Activated CD8-positive, alpha-beta T cell treated with anti-CD3 and anti-CD28 coated beads for 36 hours (primary cell): ENCODE measurements at places on chromosomes 16 and 17. TPM values are rescaled to one million over a fixed set of nuclear protein-coding genes. Genes with fewer than 3 reads are reported as not detected.

DNA sequence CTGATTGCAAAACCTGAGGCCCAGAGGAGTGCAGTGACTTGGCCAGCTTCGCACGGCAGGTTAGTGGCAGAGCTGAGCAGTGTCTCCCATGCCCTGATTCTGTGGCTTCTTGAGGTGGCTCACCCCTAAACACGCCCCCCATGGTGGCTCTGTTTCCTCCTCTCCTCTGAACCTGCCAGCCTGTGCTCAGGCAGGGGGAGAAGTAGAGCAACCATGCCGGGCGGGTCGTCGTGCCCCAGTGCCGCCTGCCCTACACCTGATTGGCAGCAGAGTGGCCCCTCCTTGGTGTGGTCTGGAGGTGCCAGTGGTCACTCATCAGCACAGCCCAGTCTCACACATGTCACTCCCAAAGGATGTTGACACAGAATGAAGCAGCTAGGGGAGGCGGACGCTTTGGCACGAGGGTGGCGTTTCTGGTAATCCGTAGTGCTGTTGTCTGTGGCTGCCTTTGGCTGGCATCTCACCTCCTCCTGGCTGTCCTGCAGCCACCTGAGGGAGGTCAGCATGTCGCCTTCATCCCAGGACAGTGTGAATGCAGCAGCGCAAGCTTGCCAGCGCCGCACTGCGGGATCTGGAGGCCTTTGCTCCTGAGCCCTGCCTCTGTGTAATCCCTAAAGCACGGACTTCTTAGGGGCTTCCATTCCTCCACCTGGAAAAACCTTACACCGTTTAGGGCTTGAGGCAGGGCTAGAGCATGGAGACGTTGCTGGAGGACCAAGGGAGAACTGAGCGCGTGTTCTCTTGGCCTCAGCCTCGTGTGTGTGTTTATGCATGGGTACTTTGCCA lies 294.7 kb downstream of the SEC14L1 start:
- DNase-seq, result peak; percentile 78
- no peaks in the 10 kb centered on the region for H3K27me3 ChIP-seq
- H3K4me3 ChIP-seq, result peak overlapping the region; percentile 89
- H3K4me1 ChIP-seq, result peaks cover 83% of the 10 kb centered on the region

GRCh38 chr17:35236821-35237220 lies 6.1 kb upstream of the SLFN5 start:
- peaks cover 5% of the 10 kb centered on the region for H3K36me3 ChIP-seq
- no peaks in the 10 kb centered on the region for H3K27me3 ChIP-seq
- H3K4me1 ChIP-seq, result peaks cover 82% of the 10 kb centered on the region
- no peak overlapping the region for H3K4me3 ChIP-seq
- no peak for DNase-seq

The CLDN9 gene
- total RNA-seq, result not detected

GRCh38 chr16:88923450-88923849 lies 53.6 kb downstream of the CBFA2T3 start:
- H3K4me3 ChIP-seq, result no peak overlapping the region
- H3K27ac ChIP-seq, result no peak overlapping the region
- H3K36me3 ChIP-seq, result no peaks in the 10 kb centered on the region
- H3K4me1 ChIP-seq, result peaks cover 8% of the 10 kb centered on the region
- H3K27me3 ChIP-seq, result peaks cover 1% of the 10 kb centered on the region

DNA sequence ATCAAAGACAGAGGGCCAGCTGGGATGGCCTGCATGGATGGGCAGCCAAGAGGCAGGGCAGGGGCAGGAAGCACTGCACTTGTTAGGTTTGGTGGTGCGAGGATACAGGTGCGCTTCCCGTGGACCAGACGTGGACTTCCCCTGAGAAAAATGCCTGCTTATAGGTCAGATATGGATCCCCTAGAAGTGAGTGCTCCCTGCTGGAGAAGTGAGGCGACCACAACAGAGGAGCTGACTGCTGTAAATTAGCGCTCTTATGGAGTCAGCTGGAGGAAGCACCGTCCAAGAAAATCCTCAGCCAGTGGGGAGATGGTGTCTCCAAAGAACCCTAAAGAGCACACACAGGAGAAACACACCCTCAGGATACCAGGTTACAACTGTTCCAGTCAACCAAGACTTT lies 27.7 kb upstream of the CCDC182 start:
- no peaks in the 10 kb centered on the region for H3K4me1 ChIP-seq
- no peak overlapping the region for H3K27ac ChIP-seq
- H3K4me3 ChIP-seq, result no peak overlapping the region
- no peak for DNase-seq

DNA sequence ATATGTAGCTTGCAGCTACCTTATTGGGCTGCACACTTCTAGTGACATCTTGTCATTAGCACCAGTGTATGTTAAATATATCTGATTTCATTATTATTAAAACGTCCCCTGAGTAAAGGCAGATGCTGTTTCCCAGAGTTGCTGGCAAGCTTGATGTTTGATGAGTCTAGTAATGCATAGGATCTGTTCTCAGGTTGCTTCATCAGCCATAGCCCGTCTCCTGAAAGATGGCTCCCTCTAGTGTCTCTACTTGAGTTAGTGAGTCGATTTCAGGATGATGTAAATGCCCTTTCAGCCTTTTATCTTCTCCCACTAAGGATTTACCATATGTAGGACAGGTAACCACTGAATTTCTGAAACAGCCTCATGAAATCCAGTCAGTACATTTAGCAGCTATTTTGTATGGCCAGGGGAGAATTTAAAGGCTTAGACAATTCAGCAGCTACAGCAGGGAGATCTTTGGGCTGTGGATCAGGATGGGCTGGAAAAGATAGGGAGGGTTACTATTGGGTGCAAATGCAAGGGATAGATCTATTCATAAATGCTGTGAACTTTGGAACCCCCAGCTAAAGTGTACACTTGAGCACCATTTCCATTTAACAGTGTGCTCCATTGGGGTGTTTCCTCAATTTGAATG lies 376.3 kb downstream of the CNTNAP4 start:
- H3K4me1 ChIP-seq, result no peaks in the 10 kb centered on the region
- no peak overlapping the region for H3K4me3 ChIP-seq
- H3K36me3 ChIP-seq, result no peaks in the 10 kb centered on the region
- DNase-seq, result peak; percentile 4

DNA sequence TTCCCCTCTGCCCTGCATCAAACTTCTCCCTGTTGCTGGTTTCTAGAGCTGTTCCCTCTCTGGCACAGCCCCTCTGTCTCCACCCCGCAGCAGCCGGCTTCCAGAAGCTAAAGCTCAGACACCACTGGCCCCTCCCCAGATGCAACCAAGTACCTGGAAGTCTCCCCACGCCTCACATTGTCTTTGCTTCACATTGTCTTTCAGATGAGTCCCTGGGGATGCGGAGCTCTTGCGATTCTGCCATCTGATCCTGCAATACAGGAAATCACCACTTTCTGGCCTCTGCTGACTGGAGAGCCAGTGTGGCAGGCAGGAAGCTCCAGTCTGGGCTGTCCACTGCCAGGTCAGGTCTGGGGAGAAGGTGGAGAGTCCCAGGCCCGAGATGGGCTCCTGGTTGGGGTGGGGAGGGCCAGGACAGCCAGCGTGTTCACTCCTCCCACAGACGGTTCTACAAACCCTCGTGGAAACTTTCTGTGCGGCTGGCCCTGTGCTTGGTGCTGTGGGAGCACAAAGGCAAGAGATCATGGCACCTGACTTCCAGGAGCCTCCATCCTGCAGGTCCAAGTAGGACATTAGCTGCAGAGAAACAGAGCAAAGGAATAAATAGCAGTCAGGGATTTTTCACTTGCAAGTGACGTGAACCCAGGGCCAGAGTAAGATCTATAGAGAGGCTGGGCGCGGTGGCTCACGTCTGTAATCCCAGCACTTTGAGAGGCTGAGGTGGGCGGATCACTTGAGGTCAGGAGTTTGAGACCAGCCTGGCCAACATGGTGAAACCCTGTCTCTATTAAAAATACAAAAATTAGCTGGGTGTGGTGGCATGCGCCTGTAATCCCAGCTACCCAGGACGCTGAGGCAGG lies 47.9 kb upstream of the MAP3K14 start:
- DNase-seq, result no peak
- no peak overlapping the region for H3K4me3 ChIP-seq
- H3K4me1 ChIP-seq, result no peaks in the 10 kb centered on the region
- H3K27me3 ChIP-seq, result peaks cover 8% of the 10 kb centered on the region

GRCh38 chr16:47976636-47977210 lies 179.1 kb downstream of the ABCC12 start:
- no peak overlapping the region for H3K27ac ChIP-seq
- no peaks in the 10 kb centered on the region for H3K4me1 ChIP-seq
- peaks cover 4% of the 10 kb centered on the region for H3K27me3 ChIP-seq
- no peak for DNase-seq

DNA sequence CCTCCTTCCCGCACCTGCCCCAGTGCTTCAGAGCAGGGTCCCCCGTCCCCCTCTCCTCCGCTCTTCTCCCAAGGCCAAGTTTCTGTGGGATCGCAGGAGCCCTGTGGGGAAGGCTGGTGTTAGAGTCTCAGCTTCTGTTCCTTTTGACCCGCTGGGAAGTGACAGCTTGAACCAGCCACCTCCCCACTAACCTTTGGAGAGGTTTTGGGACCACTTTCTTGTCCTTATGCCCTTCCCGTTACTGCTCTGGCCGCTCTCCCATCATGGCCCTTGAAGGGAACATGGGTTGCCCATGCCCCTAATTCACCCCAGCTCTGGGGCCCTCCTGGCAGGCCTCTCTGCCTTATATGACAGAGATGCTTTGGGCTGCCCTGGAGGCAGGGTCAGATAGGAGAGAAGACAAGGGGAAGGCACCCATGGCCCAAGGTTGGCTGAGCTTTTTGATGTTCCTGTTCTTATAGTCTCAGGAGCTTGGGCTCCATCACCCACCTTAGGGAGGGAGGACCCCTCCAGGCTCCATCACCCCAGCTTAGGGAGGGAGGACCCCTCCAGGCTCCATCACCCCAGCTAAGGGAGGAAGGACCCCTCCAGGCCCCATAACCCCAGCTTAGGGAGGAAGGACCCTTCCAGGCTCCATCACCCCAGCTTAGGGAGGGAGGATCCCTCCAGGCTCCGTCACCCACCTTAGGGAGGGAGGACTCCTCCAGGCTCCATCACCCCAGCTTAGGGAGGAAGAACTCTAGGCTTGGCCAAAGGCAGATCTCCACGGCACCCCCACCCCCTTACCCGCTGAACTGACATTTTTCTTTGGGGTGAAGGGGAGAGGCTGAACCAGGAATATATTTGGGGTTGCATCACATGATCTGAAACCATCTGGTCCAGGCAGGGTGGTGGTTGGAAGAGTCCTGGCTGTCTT lies 45.0 kb downstream of the NT5M start:
- no peak for DNase-seq
- no peak overlapping the region for H3K27ac ChIP-seq
- no peaks in the 10 kb centered on the region for H3K27me3 ChIP-seq
- H3K4me3 ChIP-seq, result no peak overlapping the region
- no peaks in the 10 kb centered on the region for H3K36me3 ChIP-seq

- no peak overlapping the region for H3K27ac ChIP-seq
- peaks cover 86% of the 10 kb centered on the region for H3K27me3 ChIP-seq
- H3K36me3 ChIP-seq, result no peaks in the 10 kb centered on the region
- H3K4me1 ChIP-seq, result peaks cover 32% of the 10 kb centered on the region
- DNase-seq, result no peak
Observed at GRCh38 chr17:48726114-48726915, 2.2 kb downstream of the HOXB13 start.

The CCDC78 gene
- total RNA-seq, result 4.6 TPM

The BAIAP3 gene
- 0.27 TPM for total RNA-seq

The AANAT gene
- not detected for total RNA-seq

The HOXB7 gene
- 0.50 TPM for total RNA-seq

GRCh38 chr17:62791235-62791734 lies 16.8 kb downstream of the MARCHF10 start:
- H3K36me3 ChIP-seq, result peaks cover 3% of the 10 kb centered on the region
- peaks cover 10% of the 10 kb centered on the region for H3K4me1 ChIP-seq
- H3K27ac ChIP-seq, result no peak overlapping the region
- H3K27me3 ChIP-seq, result peaks cover 9% of the 10 kb centered on the region
- no peak overlapping the region for H3K4me3 ChIP-seq

GRCh38 chr16:14309001-14309886 lies 238.1 kb downstream of the MRTFB start:
- H3K36me3 ChIP-seq, result no peaks in the 10 kb centered on the region
- DNase-seq, result peak; percentile 64
- H3K27me3 ChIP-seq, result no peaks in the 10 kb centered on the region
- H3K27ac ChIP-seq, result peak overlapping the region; percentile 81
- H3K4me3 ChIP-seq, result peak overlapping the region; percentile 64

- H3K36me3 ChIP-seq, result no peaks in the 10 kb centered on the region
- H3K27ac ChIP-seq, result no peak overlapping the region
- H3K4me3 ChIP-seq, result no peak overlapping the region
- H3K4me1 ChIP-seq, result no peaks in the 10 kb centered on the region
- H3K27me3 ChIP-seq, result no peaks in the 10 kb centered on the region
Observed at GRCh38 chr16:13638218-13638617, 281.7 kb upstream of the ERCC4 start.
